Activated naive CD4-positive, alpha-beta T cell treated with anti-CD3 and anti-CD28 coated beads, Interleukin-2, amount 10 ng/mL, durations not matched to agents 7 days and 5 days (primary cell): ENCODE measurements at places on chromosomes 5 and 9.
A peak's percentile ranks its signal among the peaks of the same experiment; 100 is the strongest.

DNA sequence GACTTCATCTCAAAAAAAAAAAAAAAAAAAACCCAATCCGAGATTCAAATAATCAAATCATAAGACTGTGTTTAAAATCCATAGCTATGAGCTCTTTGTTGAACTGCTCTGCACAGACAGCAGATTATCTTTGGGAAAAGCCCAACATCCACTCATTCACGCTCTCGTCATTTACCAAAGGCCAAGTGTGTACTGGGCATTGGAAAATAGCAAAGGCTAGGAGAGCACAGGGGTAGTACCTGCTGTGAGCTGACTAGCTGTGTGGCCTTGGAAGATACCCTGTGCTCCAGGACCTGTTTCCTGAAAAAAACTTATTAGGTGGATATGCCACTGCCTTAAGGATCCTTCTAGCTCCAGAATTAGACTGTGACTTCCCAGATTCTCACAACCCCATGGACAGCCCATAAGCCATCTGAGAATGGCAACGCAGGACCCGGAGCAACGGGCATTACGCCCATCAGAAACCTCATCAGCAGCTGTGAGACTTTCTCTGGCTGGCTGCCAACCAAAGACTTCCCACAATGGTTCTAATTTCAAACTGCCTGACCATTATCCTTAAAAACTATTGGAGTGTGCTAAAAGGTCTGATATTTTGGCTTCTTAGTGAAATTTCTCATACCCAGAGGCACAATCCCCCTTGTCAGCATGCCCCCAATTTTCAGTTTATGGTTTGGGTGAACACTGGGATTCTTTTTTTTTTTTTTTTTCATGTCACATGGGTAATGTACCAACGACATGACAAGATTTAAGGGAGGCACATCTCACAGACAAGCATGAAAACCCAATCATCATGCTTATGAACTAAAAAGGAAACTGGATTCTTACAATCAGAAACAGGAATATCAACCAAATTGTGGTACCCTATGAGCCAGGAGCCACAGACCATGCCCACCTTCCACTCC lies 16.8 kb downstream of the SERINC5 start:
- no peak for DNase-seq

DNA sequence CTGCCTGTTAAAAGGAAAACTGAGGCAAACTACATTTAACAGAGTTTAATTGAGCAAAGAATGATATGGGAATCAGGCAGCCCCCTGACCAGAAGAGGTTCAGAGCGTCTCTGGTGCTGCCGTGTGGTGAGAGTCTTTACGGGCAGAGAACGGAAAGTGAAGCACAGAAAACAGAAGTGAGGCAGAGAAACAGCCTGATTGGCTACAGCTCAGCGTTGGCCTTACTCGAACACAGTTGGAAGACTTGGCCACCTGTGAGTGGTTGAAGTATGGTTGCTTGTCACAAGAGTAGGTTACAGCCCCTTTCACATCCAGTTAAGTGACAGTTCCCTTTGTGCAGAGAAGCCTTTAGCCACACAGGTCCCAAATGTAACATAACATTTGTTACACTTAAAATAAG lies 16.9 kb upstream of the FBP1 start:
- DNase-seq, result peak; percentile 67

DNA sequence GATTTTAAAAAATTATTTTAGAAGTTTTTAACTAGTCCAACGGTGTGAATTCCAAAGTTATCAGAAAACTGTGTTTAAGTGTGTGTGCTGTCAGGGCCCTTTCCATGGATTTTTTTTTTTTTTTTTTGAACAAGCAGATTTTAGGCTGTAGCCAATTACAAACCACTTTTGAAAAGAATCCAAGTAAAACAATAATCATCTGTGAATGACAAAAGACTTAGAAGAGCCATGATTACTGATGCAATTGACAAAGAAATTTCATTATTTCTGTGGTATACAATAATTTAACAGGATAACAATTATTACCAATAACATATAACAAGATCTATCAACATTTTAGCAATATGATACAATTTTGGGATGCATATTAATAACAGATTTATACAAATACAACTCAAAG lies 16.2 kb upstream of the PAIP1 start:
- DNase-seq, result no peak

DNA sequence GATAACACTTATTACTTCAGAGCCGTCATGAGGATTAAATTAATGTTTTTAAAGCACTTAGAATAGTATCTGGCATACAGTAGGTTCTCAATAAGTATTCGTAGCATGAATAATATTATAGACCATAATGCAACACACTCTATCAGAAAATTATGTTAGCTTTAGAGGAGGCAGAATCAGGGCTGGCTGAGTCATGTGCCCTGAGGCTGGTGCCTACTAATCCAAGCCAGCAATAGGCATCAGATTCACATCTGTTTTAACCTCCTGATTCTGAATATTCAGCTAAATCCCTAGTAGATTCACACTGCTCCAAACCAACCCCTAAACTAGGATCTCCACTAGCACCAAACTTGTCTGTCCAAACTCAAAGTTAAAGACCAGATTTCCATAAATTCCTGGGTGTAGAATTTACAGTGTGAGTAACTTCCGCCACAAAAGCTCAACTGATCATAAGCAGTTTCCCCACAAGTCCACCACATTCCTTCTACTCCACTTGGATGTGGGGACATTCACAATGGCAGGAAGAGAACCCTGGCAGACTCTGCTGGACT lies 170.0 kb upstream of the DAPK1 start:
- no peak for DNase-seq

DNA sequence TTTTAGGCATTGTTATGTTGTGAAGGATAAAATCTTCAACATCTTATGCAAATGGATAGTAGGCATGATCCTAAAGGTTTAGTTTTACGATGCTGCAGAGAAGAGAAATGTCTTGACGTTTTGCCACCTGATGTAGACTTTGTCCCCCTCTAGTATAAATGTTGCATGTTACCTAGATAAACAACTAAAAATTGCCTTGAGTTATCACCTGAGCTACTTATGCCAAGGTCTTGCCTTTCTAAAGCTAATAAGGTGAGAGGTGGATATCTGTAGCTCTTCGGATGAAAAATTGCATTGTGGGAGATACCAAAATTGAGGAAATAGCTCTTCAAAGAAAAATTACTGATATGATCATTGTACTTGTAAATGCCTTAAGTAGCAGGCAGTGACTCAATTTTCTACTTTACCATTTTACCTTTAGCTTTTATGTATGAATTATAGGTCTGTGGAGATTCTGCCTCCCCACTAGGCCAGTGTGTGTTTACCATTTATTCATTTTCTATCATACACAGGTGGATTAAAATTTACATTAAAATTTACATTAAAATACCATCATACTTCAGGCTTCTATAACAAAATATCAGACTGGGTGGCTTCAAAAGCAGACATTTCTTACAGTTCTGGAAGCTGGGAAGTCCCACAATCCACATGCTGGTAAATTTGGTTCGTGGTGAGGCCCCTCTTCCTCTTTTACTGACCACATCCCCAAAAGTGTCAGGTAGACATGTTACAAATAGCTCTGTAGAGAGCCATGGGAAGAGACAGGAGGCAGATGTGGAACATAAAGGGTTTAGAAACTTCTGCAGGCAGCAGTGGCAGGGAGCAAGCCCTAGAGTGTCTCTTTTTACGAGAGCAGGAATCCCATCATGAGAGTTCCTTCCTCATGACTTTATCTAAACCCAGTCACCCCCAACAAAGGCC lies 100.7 kb upstream of the ERBIN start:
- DNase-seq, result no peak

DNA sequence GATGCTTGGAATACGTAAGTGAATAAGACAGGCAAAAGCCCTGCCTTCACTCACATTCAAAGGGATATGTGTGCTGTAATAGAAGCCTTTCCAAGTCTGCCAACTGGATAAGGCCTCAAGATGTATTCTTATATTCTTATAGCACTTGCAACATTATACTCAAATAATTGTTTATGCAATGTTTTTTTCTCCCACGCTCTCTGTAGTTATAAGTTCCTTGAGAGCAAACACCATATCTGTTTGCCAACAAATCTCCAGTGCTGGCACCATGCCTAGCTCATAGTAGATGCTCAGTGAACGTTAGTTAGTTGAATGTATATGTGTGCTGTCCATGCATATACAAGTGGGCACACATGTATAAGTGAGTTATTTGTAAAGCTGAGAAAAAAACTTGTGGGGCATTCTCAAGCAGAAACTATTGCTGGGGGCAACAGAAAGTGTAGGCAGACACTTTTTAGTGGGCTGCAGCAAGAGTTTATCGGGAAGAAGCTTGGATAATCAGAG lies 125.1 kb downstream of the RPS23 start:
- no peak for DNase-seq

DNA sequence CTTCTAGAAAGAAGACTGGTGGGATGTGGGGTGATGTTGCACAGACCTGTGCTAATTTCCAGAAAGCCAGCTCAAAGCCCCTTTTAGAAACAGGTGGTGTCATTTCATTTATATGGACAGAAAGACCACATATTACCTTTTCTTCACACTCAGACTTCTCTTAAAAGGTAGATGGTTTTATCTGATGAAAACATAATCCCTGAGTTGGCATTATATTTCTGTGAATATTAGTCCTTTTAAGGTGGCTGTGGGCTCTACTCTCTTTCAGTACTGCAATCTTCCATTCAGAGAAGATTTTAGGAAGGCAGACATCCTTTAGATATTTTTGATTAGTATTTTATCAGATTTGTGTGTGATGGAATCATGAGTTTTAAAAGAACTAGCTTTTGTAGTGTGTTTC lies 73.2 kb downstream of the PPIC start:
- no peak for DNase-seq

DNA sequence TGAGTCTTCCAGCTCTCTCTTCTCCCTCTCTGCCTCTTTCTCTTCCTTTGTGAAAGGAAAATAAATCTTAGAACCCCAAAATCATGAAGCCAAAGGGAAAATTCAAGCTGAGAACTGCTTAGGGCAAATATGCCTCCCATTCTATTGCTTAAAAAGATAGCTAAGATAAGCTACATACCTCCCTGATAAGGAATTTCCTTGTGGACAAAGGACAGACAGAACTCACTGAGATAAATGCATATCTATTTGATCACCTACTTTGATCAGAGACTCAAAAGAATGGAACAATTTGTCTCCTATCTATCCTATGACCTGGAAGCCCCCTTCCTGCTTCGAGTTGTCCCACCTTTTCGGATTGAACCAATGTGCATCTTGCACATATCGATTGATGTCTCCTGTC lies 220.6 kb upstream of the NMUR2 start:
- DNase-seq, result no peak

GRCh38 chr9:37999588-38000189 lies 69.3 kb downstream of the SHB start:
- DNase-seq, result no peak

DNA sequence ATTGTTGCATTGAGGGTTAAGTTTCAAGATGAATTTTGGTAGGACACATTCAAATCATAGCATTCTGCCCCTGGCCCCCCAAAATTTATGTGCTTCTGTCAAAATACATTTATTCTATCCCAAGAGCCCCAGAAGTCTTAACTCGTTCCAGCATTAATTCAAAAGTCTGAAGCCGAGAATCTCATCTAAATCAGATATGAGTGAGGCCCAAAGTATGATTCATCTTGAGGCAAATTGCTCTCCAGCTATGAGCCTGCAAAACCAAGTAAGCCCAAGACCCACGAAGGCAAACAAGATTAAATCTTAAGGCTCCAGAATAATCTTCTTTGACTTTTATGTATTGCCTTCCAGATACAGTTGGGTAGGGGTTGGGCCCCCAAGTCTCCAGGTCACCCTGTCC lies 19.2 kb downstream of the TNPO1 start:
- no peak for DNase-seq

DNA sequence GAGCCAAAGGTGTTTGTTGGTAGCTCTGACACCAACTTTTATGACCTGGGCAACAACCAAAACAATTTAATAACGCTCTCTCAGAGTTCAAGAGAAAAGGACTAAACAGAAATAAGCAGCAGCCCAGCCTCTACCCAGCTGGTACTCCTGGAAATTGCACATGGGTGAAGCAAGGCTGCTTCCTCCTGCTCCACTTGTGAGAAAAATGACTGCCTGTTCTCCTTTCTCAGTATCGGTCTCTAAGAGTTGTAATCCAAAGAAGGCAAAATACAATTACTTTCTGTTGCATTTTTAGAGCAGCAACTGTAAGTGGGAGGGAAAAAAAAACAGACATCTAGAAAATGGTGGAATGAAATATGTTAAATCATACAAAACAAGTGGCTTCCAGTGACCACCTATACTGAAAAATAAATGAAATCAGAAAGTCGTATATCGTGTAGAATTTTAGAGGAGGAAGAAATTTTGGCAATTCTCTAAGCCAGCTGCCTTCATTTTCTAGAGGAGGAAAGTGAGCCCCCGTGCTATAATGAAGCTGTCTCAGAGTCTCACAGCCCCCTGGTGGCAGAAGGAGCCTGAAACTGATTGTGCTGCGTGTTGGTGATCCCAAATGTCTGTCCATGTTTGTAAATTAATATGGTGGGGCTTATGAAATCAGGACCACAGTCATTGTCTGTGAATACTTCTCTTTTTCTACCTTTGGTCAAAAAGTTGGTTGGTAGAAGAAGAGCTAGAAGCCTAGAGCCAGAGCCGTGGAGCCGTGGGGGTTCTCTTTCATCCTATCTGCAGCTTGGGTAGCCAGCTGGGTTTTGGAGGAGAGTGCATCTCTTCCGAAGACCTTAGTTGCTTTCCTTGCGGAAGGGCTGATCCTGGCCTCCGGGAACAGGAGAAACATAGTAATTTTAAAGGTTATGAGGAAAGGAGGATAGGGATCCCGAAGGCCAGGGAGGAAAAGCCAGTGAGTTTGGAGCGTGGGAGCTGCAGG lies 139.9 kb downstream of the PIP5K1B start:
- peak; percentile 32 for DNase-seq

DNA sequence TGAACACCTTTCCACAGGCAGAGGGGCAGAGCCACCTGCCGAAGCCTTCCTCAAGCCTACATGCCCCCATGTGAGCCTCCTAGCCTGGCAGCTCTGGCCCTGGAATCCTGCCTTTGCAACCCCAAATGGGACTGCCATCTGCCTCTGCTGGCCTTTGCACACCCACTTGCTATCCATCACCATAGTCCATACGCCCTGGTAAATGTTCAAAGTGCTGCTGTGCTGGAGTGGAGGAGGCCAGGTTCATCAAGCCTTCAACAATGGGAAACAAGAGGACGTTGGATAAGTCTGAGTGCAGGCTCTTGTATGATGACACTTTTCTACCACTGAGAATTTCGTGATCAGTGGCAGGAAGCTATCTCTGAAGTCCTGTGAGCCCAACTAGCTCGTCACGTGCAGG lies 159.8 kb downstream of the MED10 start:
- no peak for DNase-seq

GRCh38 chr5:40841068-40841805 lies at the start of gene CARD6:
CARD6 (plus strand) TSS chr5:40841367; CDS start chr5:40841383, 16 bp downstream.
- no peak for DNase-seq
